ENCODE measurements at places on chromosomes 2 and 18.

DNA sequence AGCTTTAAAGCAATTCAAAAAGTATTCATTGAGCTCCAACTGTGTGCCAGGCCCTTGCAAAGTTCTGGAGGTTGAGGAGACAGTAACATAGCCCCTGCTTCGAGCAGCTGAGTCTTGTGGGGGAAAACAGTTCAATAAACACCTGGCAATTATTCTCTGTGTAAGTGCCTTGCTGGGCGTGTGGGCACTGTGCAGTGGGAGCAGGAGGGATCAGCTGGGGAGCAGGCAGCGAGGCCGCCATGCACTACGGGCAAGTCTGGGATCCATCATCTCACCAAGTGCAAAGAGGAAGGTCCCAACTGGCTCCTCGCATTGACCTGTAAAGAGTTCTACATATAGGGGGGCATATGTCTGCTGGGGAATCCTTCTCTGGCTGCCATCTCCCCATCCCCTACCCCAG lies 342.2 kb upstream of the HS6ST1 start:
- no peak for DNase-seq

GRCh38 chr2:9846554-9846953 lies 3.3 kb downstream of the TAF1B start:
- no peak for DNase-seq

DNA sequence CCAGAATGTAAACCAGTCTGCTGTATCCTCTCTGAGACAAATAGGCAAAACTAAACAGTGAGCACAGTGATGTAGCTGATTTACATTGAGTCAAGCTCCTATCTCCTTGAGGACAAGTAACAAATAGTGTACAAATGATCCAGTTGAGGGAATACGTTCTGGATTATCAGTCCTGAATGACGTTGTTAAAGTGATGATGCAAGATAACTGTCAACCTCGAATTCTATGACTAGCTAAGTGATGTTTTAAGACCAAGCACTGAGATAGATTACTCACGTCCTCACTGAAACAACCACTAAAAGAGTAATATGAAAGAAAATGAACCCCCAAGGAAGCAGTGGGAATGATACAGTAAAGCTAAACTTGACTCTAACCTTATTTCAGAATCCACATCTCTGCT lies 46.8 kb downstream of the SMC6 start:
- no peak for DNase-seq

GRCh38 chr2:46869621-46870020 lies 46.0 kb downstream of the MCFD2 start:
- DNase-seq: no peak

DNA sequence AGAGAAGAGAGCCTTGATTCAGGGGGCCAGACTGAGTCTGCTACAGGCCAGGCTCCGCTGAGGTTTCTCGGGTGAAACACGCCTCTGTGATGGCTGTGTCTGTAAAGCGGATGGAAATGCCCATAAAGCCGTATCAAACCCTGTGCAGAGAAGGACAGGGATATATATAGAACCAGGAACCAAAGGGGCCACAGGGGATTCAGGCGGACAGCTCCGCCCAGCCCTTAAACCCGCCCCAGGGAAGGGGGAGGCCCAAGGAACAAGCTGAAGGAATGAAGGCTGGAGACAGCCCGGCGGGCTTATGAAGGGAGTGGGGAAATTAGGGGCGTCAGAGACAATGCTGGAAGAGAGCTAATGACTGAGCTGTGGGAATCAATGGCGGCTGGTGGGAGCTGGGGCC lies 42.1 kb downstream of the NHEJ1 start:
- DNase-seq: no peak

DNA sequence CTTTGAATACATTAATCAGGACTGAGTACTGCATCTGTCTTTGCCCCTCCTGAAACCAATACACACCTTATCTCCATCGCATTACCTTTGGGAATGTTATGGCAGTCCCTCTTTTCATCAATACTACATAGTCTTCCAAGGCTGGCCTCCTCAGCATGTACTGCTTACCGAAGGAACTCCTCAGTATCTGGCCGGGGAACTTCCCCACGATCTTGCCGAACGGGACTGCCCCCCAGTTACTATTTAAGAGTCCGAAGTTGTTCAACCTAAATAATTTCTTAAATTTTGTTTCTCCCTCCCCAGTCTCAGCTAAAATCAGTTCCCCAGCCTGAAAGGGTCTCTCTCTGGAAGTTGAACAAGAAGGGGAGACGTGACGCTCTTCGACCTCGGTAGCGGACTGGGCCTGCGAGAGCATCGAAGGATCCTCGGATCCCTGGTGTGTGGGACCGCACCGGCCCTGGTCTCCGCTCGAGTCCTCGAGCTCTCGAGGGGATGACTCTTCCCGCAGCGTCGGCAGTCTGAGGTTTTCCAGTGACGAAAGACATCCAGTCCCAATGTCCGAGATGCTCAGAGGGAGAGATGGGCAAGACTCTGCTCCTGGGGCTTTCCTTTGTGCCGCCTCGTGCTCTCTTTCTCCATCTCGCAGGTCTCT lies 489 bp downstream of the TRMT61B start:
- peak; percentile 37 for DNase-seq

- DNase-seq: no peak
These were observed 5.1 kb upstream of the CETN1 start for GRCh38 chr18:574865-575645.

Measured in NCI-H1105 (cell line).